Thyroid gland (tissue), 4 donors: ENCODE measurements at places on chromosomes 2 and 18.

DNA sequence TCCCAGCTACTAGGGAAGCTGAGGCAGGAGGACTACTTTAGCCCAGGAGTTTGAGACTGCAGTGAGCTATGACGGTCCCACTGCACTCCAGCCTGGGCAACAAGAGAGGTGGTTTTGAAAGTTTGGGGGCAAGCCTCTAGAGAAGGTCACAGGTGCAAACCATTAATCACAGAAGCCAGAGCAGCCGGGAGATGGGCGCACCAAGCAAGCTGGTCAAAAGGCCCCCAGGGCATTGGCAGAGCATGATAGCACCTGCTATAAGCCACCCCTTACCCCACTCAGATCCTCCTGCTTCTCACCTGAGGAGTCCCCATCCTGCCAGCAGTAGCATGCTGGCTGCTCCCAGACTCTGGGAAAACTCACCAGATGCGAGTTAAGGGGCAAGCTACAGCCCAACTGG lies 116.1 kb upstream of the RAB12 start:
- no peak for DNase-seq

GRCh38 chr2:40513201-40513600 lies 61.3 kb upstream of the SLC8A1 start:
- no peak for DNase-seq

GRCh38 chr18:34901299-34901698 lies 139.9 kb upstream of the MAPRE2 start:
- DNase-seq: peak; percentile 55

GRCh38 chr2:39118786-39119499 lies 1.9 kb downstream of the SOS1 start:
- DNase-seq: no peak

DNA sequence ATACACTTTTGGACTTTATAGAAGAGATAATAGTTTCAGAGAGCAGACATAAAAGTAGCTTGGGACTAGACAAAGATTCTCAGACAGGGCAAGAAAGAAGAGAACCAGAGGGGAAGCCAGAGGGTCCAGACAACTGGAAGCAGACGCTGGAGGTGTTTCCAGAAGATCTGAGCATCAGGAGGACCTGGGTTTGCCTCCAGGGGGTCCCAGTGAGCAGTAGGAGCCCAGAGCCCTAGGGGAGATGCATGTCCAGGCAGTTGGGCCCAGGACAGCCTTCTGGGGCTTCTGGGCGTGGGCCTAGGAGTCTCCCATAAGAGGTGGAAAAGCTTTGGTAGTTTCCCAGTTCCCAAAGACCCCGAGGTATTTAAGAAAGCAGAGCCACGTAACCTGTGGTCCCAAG lies 251.2 kb upstream of the ID2 start:
- no peak for DNase-seq

DNA sequence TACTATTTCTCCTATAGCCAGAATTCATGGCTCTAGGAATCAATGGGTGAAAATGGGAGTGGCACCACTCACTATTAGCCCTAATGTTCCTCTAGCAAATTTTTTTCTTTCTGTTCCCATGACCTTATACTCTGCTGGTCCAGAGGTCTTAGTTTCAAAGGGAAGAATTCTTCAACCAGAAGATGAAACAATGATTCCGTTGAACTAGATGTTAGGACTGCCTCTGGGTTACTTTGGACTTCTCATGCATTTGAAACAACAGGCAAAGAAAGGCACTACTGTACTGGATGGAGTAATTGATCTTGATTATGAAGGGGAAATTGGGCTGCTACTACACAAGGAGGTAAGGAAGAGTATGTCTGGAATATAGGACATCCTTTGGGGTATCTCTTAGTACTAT lies 18.6 kb upstream of the ADCYAP1 start:
- DNase-seq: no peak

DNA sequence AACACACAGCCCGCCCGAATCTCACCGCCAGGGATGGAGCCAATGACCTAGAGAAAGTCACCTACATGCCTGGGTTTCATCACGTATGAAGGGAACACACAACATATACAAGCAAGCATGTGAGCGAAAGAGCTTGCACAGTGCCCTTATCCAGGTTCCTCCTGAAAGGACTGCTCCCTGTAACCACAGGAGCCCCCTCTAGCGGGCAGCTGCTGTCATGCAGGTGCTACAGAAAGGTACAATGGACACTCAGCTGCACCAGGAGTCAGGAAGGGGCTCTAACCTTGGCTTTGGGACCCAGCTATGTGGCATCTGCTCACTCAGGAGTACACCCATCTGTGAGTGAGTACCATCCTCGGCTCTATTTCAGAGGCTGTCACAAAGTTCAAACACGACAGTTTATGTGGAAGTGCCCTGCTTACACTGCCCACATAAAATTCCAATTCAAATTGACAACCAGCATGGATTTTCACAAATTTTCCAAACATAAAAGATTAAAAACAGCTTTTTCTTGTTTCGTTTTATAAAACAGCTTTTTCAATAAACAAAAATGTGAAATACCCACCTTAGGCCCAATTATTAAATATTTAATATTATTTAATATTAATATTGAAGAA lies 3.5 kb downstream of the NDUFA10 start:
- DNase-seq: peak; percentile 65

- no peak for DNase-seq
Measured at GRCh38 chr18:74454279-74454751, 2.8 kb downstream of the DIPK1C start.
